Uterus (tissue), 4 donors: ENCODE measurements at places on chromosomes 6 and 20. TPM values are rescaled to one million over a fixed set of nuclear protein-coding genes. Genes with fewer than 3 reads are reported as not detected.

Gene OR12D3
- not detected for total RNA-seq

Gene FHL5
- total RNA-seq: 86.7 TPM

Gene PXDC1
- 38.7 TPM for total RNA-seq

Gene CRISP2
- not detected for total RNA-seq

Gene TRIM10
- total RNA-seq: 0.69 TPM

Gene LAMA4
- 300 TPM for total RNA-seq

Gene SAPCD1
- 1.7 TPM for total RNA-seq

Gene LY6G6D
- total RNA-seq: not detected
